Caco-2 (cell line): ENCODE measurements at places on chromosomes 3 and 15.

- no peak for DNase-seq
Measured at GRCh38 chr3:148763986-148764935, 63.4 kb upstream of the CPB1 start.

DNA sequence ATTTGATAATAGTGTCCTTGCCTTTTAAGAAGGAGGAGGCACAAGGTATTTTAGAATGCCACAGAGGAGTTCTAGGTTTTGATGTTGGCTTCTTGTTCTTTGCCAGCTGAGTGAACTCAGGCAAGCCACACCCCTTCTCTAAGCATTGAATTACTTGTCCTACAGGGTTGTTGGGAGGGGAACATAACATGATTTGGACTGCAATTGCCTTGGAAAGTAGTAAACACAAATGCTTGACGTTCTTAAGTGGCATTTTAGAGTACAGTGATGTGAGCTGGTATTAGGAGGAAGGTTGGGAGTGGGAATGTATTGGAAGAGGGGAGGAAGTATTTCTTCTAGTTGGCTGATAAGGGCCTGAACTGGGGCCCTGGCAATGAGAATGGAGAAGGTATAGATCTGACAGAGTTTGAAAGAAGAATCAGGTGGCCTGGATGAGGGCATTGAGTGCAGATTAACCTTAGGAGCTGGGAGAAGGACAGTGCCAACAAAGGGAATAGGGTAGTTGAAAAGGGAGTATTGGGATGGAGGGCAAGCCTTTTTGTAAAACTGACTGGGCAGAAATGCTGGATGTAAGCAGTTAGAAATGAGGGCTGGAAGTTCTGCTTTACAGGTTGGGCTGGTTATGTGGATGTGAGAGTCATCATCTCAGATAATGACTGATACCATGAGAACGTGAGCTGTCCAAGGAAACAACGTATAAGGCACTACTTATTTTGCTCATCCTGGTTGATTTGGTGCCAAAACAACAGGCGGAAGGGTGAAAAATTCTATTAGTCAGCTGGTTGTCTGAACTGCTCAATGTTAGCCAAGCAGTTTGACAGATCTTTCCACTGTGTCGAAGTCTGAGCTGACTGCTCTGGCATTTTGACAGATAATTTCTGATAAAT lies 16.7 kb downstream of the KAT2B start:
- DNase-seq, result no peak

DNA sequence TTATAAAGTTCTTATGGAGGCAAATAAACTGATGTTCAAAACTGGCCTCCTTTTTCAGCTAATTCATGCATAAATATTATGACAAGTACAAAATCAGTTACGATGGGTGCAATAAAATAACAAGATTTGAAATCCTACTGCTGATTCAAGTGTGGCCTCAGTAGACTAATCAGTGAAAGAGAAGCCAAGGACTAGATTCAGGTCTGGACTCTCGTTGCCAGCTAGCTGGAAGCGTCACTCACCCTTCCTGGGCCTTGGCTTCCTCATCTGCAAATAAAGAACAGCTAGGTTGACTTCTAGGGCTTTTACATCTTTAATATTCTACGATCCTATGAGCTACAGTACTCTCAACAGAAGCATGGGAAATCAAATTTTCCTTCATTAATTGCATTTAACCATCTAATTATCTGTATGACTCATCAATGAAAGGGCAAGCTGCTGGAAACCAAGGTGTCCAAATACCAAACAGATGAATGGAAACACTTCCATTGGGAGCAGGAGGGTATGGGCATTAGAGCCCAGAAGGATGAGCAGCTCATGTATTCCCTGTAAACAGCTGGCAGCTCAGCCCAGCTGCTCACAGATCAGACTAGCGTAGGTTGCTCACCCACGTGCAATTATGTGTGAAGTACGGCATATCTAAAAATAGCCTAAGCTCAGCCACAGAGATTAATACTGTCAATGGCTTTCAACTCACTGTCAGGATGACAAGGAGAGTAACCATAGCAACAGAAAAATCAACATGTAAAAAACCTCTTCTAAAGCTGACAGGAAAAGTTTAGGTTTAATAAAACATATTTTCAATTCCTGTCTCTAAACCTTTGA lies 294.8 kb downstream of the PLCL2 start:
- DNase-seq, result no peak

DNA sequence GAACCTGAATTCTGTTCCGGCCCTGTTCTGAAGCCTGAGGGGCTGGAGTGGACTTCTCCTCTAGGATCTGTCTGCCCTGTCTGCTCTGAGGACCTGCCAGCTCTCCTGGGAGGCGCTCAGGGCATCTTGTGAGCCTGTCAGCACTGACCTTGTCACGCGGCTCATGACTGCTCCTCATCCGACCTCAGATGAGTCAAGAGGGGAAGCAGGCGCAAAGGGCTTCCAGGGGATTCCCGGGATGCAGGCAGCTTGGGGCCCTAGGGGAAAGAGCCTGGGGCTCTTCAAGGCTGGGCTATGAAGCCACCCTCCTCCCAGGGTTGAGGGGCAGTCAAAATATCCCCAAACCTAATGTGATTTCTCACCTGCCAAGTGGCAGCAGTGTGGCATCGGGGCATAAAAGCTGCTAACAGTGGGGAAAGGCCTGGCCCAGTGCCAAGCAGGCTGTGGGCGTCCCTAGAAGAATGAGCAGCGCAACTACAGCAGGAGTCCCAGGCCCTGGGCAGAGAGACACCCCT lies 27.6 kb upstream of the ANKDD1A start:
- DNase-seq, result no peak

- no peak for DNase-seq
Measured at GRCh38 chr3:106115557-106115956, 246.7 kb upstream of the CBLB start.
